ENCODE measurements at places on chromosomes 6 and 20.

DNA sequence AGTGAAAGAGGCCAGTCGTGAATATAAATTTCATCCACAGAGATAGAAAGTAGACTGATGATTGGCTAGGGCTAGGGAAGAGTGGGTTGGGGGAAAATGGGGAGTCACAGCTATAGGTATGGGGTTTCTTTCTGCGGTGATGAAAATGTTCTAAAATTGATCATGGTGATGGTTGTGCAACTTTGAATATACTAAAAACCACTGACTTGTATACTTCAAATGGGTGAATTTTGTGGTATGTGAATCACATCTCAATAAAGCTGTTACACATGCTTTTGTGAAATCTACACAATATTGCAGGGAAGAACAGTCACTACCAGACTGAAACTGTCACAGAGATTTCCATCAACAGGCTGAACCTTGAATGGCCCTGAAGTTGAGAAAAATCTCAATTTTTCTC is 61.5 kb downstream of the LYRM4 start:
- no peak for DNase-seq

DNA sequence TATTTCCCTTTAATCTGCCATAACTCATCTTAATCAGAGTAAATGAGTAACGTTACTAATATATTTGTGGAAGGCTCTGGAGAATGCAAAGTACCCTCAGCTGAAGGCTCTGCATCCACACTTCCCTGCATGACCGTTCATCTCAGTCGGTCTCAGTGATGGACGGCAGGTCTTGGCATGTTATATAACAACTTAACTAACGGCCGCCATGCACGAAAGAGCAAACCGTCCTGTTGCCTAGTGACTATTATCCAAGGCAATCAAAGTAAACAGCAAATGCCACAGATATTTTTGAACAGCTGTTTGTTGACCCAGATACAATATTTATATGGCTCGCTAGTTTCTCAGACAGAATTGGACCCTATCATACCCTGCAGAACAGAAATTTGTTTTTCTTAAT is 194.9 kb upstream of the SMLR1 start:
- no peak for DNase-seq

DNA sequence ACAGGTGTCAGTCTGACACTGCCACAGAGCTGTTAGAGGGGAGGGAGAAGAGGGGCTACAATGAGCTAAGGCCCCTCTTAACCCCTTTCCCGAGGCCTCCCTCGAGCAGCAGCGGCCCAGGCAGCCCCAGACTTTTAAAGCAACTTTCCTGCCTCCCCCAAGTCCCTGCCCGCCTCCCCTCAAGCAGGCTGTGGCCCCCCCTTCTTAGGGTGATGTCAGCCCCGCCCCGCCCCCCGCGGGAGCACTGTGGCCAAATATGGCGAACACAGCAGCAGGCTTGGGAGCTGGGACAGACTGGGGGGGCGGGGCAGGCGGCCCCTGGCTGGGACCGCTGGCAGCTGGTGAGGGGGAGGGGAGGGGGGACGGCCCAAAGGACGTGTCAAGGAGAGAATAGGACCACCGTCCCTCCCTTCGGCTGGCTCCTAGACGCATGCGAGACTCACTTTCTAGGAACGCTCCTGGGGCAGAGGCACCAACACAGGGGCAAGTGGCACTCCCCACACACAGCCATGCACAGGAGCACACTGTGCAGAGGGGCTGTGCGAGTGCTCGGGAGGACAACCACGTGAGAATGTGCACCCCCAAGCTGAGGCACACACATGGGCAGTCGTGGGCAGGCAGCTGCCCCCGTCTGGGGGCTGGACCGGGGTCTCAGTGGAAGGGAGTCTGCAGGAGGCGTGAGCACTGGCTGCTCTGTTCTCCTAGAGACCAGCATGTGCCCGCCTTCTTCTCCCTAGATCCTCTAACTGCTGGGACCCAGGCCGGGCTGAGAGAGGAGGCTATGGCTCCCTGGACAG is 6.7 kb downstream of the TEAD3 start:
- DNase-seq, result no peak

GRCh38 chr20:3981132-3981452 is 34.3 kb downstream of the RNF24 start:
- no peak for DNase-seq

DNA sequence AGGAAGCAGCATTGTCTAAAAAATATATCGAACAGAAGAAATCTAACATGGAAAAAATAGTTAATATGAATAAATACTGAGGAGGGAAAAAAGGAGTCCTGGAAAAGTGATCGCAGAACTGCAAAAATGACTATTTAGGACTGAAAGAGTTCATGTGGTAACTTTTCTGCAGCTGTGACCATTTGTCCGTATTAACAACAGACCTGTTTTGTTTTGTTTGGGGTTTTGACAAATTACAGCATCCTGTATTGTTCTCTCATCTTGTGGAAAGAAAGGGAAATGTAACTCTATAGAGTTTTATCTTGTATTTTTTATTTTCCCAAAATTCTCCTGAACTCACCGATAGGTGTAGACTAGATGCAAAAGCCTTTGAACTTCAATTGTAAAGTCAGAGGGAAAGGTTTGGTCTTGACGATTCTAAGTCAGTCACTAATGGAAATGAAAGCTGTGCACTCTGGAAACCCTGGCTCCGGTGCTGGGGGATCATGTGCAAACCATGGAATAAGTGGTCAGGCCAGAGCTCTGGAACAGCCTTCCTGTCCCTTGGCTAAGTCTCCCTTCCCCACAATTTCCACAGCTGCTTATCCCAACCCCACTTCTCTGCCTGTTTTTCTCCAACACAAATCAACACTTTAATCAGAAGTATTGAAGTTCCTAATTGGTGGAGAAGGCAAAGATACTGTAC is 51.2 kb upstream of the MARCKS start:
- DNase-seq, result no peak

DNA sequence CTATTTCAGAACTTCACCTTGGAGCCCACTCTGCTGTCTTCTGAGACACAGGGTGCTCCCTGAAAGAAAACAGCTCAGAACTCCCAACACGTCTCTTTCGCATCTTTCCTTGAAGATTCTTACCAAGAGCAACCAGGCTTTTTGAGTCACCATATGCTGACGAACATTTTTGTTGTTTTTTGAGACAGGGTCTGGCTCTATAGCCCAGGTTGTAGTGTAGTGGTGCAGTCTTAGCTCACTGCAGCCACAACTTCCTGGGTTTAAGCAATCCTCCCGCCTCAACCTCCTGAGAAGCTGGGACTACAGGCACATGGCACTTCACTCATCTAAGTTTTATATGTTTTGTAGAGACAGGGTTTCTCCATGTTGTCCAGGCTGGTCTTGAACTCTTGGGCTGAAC is 68.5 kb downstream of the TRMT11 start:
- no peak for DNase-seq

- DNase-seq, result no peak
Measured at GRCh38 chr20:1524004-1524403, 32.8 kb upstream of the SIRPB2 start.

DNA sequence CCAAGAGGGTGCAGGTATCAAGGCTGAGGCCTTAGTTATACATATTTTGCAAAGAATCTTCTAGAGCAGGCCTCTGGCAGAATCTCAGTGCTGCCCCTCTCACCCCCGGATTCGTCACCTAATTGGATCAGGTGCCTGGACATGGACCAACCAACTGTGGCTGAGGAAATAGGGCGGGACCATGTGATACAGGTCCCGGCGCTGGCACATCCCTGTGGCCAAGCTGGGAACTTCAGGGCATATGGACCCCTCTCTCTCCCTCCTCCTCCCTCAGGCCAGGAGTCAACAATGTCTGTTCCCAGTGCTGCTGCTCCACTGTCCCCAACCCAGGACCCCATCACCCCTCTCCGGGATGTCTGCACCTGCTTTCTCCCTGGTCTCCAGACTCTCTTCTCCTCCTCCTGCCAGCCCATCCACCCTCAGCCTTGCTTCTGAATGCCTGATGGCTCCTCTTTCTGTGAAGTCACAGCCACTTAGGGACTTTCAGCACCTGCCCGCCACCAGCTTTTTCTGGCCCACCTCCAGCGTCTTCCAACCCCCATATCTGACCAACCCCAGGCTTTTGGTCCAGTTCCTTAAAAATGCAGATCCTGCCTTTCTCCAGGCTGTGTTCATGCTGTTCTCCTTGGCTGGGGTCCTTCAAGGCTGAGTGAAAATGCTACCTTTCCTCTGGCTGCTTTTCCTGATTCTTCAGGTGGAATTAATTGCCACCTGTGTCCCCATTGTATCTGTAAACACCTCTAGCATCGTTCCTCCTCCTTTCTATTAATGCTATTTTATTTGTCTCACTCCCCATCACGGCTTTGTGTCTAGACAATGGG is 19.0 kb upstream of the MLN start:
- DNase-seq, result no peak

DNA sequence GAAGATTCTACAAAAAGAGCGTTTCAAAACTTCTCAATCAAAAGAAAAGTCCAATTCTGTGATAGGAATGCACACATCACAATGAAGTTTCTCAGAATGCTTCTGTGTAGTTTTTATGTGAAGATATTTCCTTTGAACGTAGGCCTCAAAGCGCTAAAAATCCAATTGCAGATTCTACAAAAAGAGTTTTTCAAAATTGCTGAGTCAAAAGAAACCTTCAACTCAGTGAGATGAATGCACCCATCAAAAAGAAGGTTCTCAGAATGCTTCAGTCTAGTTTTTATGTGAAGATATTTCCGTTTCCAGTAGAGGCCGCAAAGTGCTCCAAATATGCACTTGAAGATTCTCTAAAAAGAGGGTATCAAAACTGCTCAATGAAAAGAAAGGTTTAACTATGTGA is 319.7 kb upstream of the DEFB115 start:
- DNase-seq, result no peak

DNA sequence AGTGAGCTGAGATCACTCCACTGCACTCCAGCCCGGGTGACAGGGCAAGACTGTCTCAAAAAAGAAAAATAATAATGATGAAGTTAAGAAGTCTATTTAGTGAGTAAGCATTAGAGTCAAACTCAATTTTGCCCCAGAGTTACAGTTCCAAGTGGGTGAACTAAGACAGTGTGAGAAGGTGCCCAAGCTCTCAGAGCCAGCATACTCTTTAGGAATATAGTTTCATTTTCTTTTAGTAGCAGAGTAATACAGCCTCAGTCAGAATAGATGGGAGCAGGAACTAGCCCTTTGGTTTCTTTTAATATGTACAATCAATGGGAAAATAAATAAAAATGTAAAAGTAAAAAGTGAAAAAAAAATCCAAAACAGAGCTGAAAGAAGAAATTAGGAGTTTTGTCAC is 87.0 kb upstream of the ADGRF1 start:
- no peak for DNase-seq

- no peak for DNase-seq
Measured at GRCh38 chr6:143419526-143419925, 31.0 kb downstream of the ADAT2 start.

DNA sequence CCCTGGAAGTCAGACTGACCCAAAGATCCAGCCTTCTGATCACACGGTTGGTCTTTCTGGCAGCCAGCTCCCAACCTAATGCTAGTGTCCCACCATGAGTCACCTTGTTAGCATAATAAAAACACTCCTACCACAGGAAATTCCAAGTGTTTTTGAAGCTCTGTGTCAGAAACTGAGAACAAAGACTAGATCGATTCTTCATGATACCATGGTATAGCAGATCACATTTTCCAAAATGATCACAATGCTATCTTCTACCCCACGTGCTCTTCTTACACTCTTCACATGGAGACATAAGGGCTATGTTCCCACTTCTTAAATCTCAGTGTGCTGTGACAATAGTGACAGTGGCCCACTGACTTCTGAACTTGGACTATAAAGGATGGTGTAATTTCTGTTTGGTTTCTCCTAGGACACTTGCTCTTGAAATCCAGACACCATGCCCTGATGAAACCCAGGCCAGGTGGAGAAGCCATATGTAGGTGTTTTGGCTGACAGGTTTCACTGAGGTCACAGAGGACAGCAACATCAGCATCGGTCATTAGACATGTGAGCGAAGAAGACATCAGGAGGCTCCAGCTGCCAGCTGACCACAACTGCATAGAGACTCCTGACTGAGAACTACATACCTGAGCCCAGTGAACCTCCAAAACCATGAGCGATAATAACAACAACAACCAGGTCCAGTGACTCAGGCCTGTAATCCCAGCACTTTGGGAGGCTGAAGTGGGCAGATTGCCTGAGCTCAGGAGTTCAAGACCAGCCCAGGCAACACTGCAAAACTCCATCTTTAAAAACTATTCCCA is 57.5 kb downstream of the MKKS start:
- no peak for DNase-seq

- DNase-seq, result no peak
Measured at GRCh38 chr20:9493803-9494202, 20.6 kb upstream of the LAMP5 start.

DNA sequence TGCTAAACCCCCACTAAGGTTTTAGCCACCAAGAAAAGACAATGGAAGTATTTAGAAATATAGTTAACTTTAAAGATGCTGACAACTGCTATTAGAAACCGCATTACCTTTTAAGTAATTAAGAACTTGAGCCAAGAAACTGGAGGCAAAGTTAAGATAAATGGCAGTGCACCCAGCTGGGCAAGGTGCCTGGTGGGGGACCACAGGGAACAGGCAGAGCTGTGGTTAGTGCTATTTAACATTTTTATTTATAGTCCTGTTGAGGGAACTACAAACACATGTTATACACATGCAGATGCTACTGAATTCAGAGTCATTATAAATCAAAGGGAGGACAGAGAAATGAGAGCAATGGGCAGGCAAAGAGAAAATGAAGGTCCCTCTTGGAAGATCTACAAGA is 447.9 kb downstream of the TFAP2B start:
- no peak for DNase-seq

DNA sequence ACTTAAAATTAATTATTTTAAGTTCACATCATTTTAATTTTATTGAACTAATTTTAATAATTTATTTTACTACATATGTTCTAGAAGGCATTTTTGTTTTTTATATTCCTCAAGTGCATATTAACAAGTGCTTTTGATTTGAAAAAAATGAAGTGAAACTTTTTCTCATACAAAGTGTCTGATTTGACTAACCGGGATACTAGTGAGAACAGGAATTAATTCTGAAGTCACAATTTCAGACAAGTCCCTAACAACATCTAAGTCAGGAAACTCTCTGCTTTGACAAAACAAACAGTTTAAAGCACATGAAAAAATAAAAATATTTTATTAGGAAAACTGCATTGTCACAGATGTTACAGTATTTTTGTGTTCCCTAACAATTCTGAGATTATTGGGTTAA is 1166.3 kb upstream of the CITED2 start:
- no peak for DNase-seq

DNA sequence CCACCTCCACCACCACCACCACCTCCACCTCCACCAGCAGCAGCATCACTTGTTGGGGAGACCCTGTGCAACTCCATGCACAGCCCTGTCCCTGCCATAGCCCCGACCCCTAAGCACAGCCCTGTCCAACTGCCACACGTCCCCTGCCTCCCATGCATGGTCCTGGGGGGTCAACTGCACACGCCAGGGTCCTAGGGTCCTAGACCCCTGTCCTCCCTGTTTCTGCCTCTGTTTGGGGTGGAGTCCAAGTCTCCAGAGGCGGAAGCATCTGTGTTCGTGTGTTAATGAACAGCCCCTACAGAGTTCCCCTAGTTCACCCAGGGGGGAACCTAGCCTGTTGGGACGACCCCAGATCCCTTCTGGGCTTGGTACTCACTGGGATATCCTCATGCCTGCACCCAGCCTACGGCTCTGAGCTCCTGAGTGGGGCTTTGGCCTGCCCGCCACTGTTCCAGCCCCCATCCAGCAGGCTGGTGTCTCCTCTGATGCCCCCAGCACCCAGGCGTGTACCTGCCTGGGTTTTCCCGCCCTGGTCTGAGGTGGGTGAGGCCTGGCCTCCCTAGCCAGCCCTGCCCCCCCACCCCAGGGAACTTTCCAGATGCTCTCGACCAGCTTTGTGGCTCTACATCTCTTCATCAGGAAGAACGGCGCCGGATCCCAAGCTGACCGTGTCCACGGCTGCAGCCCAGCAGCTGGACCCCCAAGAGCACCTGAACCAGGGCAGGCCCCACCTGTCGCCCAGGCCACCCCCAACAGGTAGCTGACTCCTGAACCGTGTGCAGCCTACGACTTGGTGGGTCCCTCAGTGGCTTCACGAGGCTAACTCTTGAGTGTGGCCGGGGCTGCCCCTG is 2.5 kb upstream of the TNFRSF6B start:
- DNase-seq, result no peak
